ENCODE measurements at places on chromosomes 2 and 18. TPM values are rescaled to one million over a fixed set of nuclear protein-coding genes. Genes with fewer than 3 reads are reported as not detected.

Gene CD226
- 47.6 TPM for total RNA-seq

Gene UGT1A4
- total RNA-seq, result not detected

Gene NDUFB3
- 167 TPM for total RNA-seq

Gene RBM44
- total RNA-seq, result 0.37 TPM

Gene TCF23
- total RNA-seq, result not detected

Gene DNAJC5G
- not detected for total RNA-seq

Gene OTOS
- total RNA-seq, result not detected

Gene TLX2
- total RNA-seq, result 0.34 TPM

Gene ALPG
- not detected for total RNA-seq

Gene LONRF2
- 0.05 TPM for total RNA-seq

Gene CYB5A
- 31.3 TPM for total RNA-seq

Gene GYPC
- 163 TPM for total RNA-seq

Gene MEP1B
- total RNA-seq, result not detected

Gene RAB31
- total RNA-seq, result not detected

Gene DSG2
- 0.32 TPM for total RNA-seq

Gene INHA
- not detected for total RNA-seq

Gene PFN4
- total RNA-seq, result not detected

Gene SERPINB3
- not detected for total RNA-seq

Gene IKZF2
- total RNA-seq, result 30.8 TPM

Gene MYO7B
- total RNA-seq, result 0.82 TPM

Gene CHRND
- total RNA-seq, result not detected

Gene CNTNAP5
- total RNA-seq, result not detected

Gene CRYGD
- total RNA-seq, result not detected

Gene MXD1
- 7.7 TPM for total RNA-seq

Gene RFX8
- 2.8 TPM for total RNA-seq

Gene BOLL
- not detected for total RNA-seq

Gene HNRNPLL
- 46.6 TPM for total RNA-seq

Gene RPRM
- 0.16 TPM for total RNA-seq

Gene CFC1
- not detected for total RNA-seq

Gene RPRD1A
- 28.2 TPM for total RNA-seq

Gene RIF1
- 55.9 TPM for total RNA-seq

Gene RPIA
- 47.8 TPM for total RNA-seq

Gene ANKAR
- total RNA-seq, result 5.2 TPM

Gene RRM2
- total RNA-seq, result 604 TPM
